ENCODE measurements at places on chromosomes 2 and 18.

- DNase-seq = no peak
Measured at GRCh38 chr2:208906330-208906729, 499.7 kb downstream of the PTH2R start.

DNA sequence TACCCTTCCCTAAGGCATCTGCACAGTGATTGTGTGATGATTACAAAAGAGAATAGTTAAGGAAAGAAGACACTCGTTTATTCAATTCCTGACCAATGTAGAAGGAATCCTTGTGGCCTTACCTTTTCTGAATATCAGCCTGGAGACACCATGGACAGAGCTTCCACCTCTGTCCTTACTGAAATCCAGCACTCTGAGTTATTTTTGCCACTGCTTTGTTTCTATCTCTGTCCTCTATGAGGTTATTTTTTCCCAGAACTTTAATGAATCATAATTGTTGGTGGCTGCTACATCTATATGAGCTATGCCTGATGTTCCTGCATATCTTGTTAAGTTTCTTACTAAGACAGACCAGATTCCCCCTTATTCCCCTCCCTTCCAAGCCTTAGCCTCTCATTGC lies 275.1 kb downstream of the SETBP1 start:
- no peak for DNase-seq

DNA sequence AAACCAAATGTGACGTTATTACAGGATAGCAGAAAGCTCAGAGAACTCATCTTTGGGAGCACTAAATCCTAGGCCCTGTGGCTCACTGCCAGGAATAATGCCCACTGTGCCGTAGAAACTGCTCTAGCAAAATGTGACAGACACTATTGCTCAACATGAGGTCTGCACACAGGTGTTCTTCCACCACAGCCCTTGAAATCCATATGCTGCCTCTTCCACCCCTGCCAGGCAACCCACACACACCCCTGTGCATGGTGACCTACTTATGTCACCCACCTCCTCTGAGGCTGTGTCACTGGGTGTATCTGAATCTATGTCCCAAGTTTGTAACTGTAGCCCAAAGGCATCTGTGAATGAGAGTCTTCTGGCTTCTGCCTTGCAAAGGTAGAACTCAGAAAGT lies 66.1 kb upstream of the MBOAT2 start:
- no peak for DNase-seq

DNA sequence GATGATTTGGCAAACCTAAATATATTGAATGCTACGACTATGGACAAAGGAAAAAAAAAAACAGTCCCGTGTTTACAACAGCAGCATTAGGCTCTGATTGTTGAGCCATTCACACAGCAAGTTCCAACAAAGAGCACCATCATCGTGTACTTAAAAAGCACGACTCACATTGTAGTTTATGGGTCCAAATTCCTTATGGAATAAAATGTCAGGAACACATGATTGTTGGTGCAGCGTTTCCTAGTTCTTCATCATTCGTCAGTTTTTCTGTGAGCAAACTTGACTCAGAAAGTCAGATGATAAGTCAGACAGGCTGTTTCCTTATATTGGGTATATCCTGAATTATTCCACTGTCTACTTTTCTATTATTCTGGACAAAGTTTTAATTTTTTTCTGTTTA lies 10.0 kb upstream of the KIDINS220 start:
- no peak for DNase-seq

DNA sequence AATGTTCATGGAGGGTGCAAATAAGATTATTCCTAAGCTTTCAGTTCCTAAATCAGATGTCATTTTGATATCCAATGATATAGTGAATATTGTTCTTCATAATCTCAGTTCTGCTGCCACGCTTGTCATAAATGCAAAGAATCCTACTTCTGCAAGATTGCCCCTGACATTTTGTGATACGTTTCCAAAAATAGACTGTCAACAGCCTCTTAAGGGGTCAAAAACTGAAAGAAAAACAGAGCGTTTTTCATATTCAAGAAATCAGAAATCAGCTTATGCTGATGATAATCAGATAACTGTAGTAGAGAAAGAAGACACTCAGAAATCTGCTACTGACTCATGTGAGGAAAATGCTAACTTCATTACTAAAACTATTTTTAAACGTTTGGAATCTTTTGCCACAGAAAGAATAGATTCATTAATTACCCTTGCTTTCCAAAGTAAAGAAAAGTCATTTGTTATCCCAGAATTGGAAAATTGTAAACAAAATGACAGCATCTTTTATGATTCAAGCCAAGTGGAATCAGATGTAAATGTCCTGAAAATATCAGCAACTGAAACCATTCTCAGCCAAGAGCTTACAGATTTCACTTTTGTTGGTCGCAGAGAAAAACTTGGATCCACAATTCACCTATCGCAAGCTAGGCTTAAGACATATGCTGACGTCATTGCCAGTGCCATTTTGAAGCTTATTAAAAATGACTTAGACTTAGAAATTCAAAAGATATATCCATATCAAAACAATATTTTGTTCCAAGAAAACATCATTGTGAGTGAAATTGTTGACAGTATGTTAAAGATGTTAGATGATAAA lies 55.1 kb downstream of the FSIP2 start:
- DNase-seq = no peak

GRCh38 chr2:12119841-12120240 lies 373.4 kb downstream of the LPIN1 start:
- DNase-seq = no peak

- no peak for DNase-seq
Measured at GRCh38 chr2:8168876-8169424, 512.9 kb upstream of the ID2 start.

DNA sequence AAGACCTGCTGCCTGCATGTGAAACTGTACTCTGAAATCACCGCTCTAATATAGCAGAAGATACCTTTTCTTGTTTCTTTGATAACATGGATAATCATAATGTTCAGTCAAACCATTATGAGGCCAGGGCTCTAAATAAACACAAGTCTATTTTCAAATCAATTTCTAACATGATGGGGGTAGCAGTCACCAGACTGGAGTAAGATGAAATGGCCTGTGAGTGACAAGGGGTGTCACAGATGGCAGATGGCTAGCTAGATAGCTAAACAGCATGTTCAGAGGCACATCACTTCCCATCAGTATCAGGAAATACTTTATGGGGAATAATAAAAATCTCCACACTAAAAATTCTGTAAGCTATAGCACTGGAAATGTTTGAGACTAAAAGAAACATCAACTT lies 14.0 kb downstream of the MBD2 start:
- no peak for DNase-seq

DNA sequence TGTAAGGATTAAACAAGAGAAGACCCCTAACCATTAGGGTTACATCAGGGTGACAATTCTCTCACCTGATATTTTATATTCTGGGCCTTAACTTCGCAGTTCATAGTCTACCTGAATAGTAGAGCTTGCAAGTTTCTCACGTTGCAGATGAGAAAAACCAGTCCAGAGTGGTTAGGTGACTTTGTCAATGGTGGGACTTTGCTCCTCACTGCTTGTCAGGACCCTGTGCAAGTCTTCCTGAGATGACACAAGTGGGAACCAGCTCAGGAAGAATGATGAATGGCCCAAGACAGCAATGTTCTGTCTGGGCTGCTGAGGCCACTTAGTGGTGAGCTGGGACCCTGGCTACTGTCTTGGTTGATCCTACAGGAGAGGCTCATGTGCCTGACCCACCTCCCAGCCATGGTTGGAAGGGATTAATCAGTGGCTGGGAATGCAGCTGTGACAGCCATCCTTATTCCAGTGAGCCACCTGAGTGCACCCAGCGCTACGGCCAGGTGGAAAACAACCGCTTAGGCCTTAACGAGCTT lies 16.9 kb downstream of the LGALSL start:
- DNase-seq = no peak

DNA sequence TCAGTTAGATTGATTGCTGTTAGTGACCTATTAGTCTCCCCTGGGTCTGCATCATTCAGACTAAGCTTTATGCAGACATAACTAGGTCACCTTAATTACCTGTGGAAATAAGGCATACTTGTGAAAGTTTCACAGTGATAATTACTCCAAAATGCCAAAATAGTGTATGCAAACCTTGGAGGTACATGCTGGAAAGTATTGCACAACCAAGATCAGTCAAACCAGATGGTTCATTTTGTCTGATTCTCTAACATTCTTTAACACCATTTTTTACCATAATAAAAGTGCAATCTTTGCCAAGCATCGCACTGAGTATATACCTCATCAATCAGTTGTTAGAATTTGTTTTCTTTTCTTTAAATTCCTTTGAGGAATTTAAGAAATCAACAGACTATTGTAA lies 186.3 kb upstream of the TMEFF2 start:
- DNase-seq = no peak

GRCh38 chr2:159094173-159094737 lies 125.8 kb downstream of the TANC1 start:
- peak; percentile 8 for DNase-seq

DNA sequence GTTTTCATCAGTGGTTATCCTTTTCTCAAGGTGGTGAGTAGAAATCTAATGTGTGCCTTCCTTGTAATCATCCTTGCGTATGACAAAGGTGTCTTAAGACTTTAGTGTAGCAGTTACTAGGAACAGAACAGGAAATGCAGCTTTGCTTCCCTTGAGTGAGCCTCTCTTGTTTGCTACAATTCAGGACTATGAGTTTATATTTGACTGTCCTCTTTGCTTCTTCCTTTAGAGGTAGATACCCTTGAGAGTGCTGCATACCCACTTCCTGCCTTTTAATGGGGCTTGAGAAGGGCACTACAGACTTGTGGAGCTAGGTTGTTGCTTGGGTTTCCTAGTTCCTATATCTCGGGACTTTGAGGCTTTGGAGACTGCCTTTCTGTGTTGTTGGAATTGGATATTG lies 3.8 kb downstream of the KCNJ13 start:
- DNase-seq = no peak

DNA sequence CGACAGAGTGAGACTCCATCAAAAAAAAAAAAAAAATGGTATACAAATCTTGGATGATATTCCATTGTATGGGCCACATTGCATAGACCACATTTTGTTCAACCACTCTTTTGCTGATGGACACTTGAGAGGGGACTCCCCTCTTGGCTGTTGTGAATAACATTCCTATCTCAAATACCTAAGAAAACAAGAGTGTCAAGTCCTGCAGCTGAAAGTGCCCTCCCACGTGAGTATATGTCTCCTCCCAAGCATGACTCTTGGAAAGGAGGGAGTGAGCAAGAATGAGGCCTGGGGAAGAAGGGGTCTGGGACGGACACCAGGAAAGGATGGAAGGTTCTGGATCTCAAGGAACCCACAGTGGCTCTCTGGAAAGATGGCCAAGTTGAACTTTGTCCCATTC lies 36.0 kb upstream of the NPAS2 start:
- no peak for DNase-seq

DNA sequence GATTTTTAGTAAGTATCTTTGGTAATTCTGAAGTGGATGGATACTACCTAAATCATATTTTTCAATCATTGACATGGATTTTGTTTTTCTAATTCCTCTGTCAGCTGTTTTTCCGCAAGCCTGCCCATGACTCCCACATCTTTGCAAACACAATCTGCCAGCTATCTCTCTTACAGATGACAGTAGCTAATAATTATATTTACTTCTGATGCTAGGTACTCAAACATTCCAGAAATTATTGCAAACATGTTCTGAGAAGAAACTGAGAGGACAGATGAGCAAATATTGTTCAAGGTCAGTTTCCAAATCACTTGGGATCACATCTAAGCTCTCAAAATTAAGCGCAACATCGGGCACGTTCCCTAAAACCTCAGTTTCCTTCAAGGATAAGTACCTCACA lies 270.0 kb upstream of the CDH19 start:
- no peak for DNase-seq

- no peak for DNase-seq
Measured at GRCh38 chr18:41642756-41643155, 312.3 kb upstream of the PIK3C3 start.

DNA sequence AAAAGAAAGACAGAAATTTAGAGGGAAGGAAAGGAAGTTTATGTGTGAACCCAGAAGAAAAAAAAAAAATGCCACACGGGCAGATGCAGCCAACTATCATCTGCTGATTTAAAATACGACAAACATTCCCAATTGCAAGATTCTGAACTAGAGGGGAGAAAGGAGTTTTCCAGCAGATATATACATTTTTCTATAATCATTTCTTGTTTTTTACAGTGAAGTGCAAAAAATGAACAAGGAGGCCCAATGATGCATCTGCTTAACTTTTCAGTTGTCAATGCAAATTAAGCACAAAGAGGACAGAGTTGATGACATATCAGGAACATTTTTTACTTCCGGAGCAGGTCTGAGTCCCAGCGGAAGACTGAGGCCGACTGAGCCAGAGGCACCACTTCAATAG lies 144.7 kb downstream of the MYCN start:
- no peak for DNase-seq

GRCh38 chr2:158894078-158894477 lies 74.4 kb upstream of the TANC1 start:
- no peak for DNase-seq

- DNase-seq = no peak
Measured at GRCh38 chr2:236982693-236983455, 102.8 kb upstream of the COPS8 start.

DNA sequence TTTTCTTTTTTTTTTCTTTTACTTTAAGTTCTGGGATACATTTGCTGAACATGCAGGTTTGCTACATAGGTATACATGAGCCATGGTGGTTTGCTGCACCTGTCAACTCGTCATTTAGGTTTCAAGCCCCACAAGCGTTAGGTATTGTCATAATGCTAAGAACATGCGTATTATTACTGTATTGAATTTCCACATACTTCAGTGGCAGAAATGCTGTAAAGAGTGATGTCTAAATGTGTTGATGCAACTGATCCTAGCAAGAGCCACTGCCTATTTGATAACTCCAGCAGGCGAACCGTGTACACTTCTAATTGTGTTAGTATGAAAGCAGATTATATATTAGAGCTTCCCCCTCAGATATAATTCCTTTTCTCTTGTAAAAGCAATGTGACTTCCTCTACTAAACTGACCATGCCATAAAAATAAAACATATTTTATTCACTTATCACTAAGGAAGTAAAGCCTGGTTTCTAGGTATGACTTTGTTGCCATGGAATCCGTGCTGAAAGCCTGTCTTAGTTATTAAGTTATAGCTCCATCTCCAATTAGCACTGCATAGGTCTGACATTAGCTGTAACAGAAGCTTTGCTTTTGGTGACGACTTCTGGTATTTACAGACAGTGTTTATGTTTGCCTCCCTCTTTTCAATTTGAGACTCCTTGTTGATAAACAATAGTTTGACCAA lies 280.0 kb downstream of the GALR1 start:
- DNase-seq = no peak

- DNase-seq = no peak
Measured at GRCh38 chr18:7230626-7231349, at the start of gene LRRC30. TSS of gene LRRC30 (plus strand) at chr18:7231089. CDS start at chr18:7231139, 50 bp downstream.

GRCh38 chr2:191115804-191116203 lies 35.0 kb downstream of the STAT4 start:
- no peak for DNase-seq
